ENCODE measurements at places on chromosomes 3 and 15.

GRCh38 chr15:74613089-74613952 is 2.3 kb upstream of the CLK3 start:
- no peak for DNase-seq

GRCh38 chr3:152076148-152076547 is 192.6 kb upstream of the MBNL1 start:
- DNase-seq: no peak

GRCh38 chr3:127390365-127391025 is 102.6 kb upstream of the PRR20G start:
- no peak for DNase-seq

DNA sequence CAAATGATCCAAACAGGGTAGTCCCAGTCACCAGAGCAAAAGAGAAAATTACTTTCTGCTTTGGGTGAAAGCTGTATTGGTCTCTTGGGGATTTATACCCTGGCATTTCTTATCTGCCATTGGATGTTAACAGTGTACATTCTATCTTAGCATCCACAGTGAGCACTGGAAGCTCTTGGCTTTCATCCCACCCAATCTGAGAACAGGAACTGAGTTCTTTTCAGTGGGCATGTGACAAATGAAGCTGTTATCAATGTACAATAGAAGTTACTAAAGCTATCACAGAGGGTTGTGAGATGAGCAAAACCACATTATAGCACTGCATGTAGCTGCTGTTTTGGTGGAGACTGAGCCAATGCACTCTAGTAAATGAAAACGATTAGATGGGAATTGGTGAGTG is 300.7 kb downstream of the TUSC7 start:
- no peak for DNase-seq

DNA sequence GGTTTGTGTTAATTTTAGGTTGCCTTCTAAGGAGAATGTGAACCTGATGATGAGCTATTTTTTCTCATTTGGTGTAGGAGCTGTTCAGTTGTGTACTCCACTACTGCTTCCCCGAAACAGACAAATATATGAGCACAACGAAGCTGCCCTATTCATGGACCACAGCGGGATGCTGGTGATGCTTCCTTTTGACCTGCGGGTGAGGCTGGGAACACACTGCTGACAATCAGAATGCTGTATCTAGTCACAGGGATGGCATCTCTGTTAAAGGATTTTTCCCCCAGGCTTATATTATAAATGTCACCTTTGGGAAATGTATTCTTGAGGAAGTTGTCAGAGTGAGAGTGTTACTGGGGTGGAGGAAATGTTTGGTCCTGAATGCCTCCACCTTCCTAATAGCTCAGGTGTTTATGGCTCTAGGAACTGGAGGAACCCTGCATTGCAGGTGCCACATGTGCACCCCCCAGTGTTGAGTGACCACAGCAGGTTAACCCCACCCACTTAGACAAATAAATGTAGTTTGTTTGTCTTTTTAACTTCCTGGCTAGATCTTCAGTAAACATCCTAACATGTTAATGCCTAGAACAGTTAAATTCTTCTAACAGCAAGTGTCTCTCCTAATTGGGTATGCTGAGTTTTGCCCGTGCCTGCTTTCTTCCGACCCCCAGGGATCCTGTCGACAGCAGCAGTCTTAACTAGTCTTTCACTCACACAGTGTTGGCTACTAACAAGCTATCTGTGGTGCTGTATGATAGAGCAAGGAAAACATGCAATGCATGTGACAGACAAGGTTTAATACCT is 35.7 kb downstream of the SRP14 start:
- no peak for DNase-seq

DNA sequence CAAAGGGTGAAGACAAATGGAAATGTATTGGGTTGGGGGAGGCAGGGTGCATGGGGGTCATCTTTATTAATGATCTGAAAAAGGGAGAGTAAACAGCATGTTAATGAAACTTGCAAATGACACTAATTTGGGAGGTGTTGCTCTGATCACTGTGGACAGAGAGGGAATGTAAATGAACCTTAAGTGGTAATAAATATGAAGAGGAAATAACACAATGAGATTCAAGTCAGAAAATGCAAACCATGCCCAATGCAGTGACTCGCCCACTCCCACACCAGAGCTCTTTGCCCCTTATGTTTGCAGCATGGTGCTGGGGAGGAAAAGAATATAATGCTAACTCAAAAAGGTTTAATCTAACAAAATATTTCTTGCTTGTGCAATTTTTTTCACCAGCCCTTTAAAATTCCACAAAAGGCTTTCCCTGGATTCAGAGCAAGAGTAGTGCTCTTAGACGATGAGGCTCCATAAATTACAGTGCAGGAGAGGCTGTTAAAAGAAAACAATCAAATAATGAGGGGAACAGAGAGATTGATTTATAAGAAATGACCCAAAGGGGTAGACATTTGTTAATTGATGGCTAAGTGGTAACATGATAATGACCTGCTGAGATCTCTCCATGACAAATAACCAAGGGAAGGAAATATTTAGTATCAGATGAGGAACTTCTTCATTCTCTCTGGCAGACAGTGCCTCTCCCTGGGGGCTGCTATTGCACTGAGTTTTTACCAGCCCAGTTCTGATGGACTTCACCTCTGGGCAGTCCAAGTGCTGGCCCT is 210.0 kb upstream of the PPP2R3A start:
- no peak for DNase-seq

- DNase-seq: no peak
These were observed 18.4 kb upstream of the KLF13 start for GRCh38 chr15:31308185-31308639.

DNA sequence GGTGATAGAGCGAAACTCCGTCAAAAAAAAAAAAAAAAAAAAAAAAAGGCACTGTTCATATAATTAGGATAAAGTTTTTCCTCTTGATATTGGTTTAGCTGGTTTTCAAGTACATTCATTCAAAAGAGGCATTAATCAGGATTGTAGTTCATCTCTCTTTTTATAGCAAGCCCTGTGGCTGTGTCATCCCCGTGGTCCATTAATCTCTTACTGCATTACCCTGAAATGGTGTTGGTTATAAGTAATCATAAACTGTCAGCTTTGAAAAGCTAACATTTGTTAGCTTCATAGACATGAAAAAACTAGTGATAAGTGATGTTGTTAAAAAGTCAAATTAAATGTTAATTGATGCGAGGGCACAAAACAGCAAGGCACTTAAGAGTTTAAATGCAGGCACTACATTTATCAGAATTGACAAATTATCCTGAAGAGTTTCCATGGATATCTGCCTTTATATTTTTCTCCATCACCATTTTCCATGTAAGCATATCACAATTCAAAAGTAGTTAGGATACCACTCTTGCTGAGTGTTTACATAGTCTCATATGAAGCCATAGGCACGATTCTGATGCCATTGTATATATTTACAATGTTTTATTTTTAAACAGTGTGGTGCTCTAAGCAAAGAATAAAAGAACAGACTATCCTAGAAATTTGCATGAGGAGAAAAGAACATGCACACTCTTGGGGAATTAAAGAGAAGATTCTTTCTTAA is 193.1 kb downstream of the OTOL1 start:
- no peak for DNase-seq

- no peak for DNase-seq
These were observed 2.0 kb downstream of the CCR5 start for GRCh38 chr3:46372492-46373359.

GRCh38 chr3:32177702-32178198 is 60.7 kb upstream of the CMTM8 start:
- DNase-seq: no peak

- DNase-seq: no peak
These were observed 67.9 kb upstream of the AKAP13 start for GRCh38 chr15:85312486-85312885.

GRCh38 chr3:109532257-109533216 is 195.2 kb upstream of the DPPA4 start:
- DNase-seq: peak; percentile 5

- DNase-seq: no peak
These were observed 154.2 kb upstream of the TNIK start for GRCh38 chr3:171614318-171614921.

GRCh38 chr3:87335931-87336330 is 59.5 kb upstream of the POU1F1 start:
- DNase-seq: no peak

DNA sequence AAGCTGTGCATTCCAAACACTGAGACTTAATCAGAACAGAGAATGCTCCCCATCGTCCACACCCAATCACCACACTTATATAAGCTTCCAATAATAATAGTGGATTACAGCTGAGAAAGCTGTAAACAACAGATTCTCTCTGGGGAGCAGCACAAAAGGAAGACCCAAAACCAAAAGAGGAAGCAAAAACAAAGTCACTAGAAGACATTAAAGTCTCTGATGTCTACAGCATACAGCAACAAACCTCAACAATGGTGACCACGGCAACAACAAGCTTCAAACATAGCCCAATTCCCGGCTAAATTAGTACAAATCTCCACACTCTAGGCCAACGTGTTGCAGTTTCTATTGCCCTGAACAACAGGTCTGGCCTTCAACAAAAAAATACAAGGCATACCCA is 37.7 kb downstream of the ZDHHC23 start:
- no peak for DNase-seq

- DNase-seq: no peak
These were observed 4.0 kb downstream of the TMEM89 start for GRCh38 chr3:48617559-48617958.

DNA sequence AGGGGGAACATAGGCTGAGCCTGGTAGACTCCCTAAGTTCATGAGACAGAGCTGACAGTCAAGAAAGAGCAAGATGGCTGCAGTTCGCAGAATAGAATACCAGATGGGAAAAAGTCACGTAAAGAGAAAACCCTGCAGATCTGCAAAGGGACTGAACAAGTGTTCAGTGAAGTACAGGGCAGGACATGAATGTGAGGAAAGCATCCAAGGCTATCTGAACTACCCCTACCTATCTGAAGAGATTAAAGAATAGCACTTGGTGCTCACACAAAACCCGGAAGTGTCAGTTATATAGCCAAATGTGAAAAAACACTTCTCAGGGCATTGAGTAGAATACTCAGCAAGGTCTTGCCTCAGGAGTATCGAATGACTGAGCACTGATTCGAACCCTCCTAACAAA is 44.0 kb downstream of the GOLGB1 start:
- no peak for DNase-seq

DNA sequence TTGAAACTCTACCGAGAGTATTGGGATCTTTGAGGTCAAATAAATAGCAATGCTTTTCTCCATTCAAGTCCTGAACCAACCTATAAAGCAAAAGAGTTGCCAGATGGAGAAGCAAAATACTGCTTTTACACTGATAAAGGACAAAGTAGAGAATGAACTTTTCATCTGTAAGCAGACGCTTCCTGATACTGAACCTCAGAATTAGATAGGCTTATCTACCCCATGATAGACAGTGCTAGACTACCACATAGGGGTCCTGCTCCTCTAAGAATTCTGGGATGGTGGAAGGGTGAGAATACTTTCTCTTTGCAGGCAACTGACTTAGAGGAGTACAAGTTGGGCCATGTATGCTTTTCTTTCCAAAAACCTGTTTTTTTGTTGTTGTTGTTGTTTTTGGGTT is 9.5 kb downstream of the SAXO2 start:
- no peak for DNase-seq

DNA sequence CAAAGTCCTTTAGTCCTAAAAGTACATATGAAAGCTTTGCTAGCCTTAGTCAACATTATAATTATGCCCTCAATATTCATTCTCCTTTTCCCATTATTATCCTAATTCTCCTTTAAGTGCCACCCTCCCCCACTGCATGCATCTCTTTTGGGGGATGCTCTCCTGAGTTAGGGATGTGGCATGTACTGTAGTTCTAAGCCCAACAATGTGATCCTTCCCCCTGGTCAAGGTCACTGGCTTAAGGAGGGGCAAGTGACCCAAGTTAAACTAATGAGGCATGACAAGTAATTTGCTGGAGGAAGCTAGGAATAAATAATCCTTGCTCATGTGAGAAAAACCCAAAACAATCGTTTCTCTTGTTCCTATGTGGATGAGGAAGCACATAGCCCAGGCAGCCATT is 343.9 kb upstream of the SUCLG2 start:
- no peak for DNase-seq

GRCh38 chr3:105938101-105938500 is 69.3 kb upstream of the CBLB start:
- no peak for DNase-seq

DNA sequence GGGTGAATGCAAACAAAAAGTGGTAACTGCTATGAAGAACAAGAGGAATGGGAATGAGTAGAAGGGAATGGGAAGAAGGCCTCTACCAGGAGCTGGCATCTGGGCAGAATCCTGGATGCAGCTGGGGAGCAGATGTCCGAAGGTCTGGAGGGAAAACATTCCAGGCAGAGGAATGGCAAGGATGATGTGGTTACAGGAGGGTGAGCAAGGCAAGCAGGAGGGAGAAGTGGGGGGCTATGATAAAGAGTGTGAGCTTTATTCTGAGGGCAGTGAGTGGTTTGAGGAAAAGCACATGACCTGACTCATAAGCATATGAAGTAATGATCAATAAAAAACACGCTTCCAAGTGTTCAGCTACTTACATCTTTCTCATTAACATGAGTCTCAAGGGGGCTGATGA is 17.1 kb downstream of the SKIC8 start:
- DNase-seq: no peak

DNA sequence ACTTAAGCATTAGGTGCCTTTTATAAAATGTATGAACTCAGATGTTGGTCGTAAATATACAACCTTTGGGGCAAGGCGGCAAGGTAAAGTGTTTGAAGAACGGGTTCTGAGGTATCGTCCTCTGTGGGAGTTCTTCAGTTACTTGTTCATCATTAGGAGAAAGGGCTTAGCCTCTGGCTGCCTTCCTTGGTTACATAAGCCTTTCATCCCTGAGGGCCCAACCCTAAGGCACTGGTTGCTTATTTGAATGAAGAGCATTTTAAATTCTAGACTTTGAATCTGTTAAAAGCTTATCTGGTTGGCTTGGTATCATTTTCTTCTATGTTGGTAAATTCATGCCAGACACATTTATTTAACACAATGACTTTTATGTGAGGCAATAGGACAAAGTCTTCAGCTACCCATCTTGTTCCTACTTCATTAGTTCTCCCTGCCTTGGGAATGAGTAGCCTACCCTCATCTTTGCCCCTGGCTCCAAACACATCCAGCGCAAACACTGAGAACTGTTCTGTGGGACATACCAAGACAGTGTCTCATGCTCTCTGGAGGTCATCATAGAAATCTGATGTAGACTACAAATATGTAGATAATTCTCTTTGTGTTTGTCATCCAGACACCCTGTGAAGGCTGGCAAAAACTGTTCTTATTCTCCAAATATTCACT is 12.4 kb upstream of the CCDC80 start:
- DNase-seq: no peak

GRCh38 chr3:143313893-143314188 is 194.3 kb downstream of the CHST2 start:
- no peak for DNase-seq

GRCh38 chr3:108102420-108103039 is 11.7 kb upstream of the CD47 start:
- DNase-seq: no peak

DNA sequence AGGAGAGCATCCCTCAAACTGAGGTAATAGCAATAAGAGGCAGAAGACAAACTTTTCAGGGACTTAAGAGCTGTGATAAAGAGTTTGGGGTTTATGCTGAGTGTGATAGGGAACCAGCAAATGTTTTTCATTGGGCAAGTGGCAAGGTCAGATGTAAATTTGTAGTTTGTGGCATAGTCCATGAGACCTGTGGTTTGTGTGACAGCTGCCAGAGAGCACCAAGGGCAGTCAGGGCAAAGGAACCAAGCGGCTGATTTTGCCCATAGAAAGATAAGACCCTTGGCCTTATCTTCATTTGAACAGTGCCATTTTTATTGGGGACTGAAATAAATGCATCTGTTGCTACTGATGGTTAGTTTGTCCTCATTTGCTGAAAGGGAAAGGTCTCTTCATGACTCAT is 220.3 kb downstream of the LRRN1 start:
- no peak for DNase-seq
